Activated CD4-positive, alpha-beta T cell treated with anti-CD3 and anti-CD28 coated beads, Interleukin-2, amount 10 ng/mL, durations not matched to agents 7 days and 5 days (primary cell): ENCODE measurements at places on chromosomes 3 and 15. TPM values are rescaled to one million over a fixed set of nuclear protein-coding genes. Genes with fewer than 3 reads are reported as not detected.

Gene UACA
- 4.1 TPM for total RNA-seq

GRCh38 chr15:85706779-85707518 lies 87.8 kb downstream of the KLHL25 start:
- peaks cover 62% of the 10 kb centered on the region for H3K36me3 ChIP-seq

DNA sequence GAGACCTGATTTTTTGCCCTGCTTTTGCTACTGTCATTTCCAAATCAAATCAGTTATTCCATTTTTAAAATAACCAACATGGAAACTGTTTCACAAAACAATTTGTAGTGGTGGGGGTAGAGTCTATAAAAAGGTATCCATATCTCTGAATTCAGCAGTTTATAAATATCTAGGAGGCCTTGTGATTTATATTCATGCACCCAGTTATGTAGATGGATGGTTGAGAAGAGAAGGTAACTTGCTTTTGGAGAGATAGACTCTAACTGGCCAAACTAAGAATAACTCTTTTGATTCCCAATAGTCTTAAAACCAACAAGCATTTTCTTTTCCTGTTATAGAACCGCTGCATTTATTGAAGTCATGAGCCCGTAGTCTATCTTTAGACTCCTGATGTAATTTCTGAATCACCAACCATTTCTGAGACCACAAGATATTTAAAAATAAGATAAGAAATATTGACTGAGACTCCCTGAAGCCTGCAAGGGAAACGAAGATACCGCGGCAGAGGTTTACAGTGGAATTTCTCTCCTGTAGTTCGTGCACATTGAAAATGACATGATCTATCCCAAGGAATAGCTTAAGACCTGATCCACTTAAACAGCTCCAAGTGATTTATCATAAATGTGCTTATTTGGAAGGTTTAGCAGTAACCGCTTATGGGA lies 68.5 kb downstream of the SAMMSON start:
- H3K27me3 ChIP-seq: peaks cover 14% of the 10 kb centered on the region
- H3K4me1 ChIP-seq: no peaks in the 10 kb centered on the region
- no peak overlapping the region for H3K4me3 ChIP-seq
- no peaks in the 10 kb centered on the region for H3K36me3 ChIP-seq

Gene CCR3
- not detected for total RNA-seq

GRCh38 chr15:22231603-22232002 lies 151.3 kb downstream of the OR4M2 start:
- H3K4me3 ChIP-seq: no peak overlapping the region
- H3K27me3 ChIP-seq: peaks cover 13% of the 10 kb centered on the region
- no peaks in the 10 kb centered on the region for H3K36me3 ChIP-seq
- H3K4me1 ChIP-seq: no peaks in the 10 kb centered on the region

DNA sequence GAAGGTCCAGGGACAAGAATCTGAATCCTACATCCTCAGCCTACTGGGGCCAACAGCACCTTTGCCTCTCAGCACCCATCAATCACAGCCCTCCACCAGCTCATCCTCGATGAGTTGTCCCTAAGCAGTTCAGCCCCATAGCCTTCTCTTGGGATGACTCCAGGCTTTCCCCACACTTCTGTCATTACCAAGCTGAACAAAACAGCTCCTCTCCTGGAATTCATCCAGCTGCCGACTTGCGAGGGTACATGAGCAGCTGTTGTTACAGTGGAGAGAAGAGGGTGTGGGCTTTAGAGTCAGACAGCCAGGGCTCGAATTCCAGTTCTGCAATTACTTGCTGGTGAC lies 69.0 kb upstream of the THBS1 start:
- no peak overlapping the region for H3K4me3 ChIP-seq
- DNase-seq: no peak
- no peaks in the 10 kb centered on the region for H3K4me1 ChIP-seq
- H3K36me3 ChIP-seq: no peaks in the 10 kb centered on the region

DNA sequence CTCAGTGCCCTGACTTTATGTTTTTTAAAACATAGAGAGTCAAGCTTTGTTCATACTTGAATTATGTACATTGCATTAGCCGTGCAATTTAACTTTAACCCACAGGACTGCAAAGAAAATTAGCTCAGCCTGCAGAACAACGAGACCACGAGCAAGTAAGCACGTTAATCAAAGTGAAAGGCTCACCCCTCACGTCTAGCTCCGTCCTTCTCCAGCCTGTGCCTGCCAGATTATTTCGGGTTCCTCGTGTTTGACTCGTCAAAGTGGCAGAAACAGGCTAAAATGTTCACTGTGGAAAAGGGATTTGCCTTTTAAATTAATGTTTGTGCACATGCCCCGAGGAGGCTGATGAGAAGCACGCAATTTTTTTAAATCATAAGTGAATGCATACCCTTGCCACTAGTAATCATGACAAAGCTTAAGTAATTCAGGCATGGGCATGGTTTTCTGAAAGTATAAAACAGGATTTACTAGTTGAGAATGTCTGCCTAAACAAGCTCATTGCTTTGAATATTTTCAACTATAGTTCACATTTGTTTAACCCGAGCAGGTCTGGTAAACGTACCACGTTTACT lies 15.3 kb downstream of the ZBTB38 start:
- no peak overlapping the region for H3K4me3 ChIP-seq
- peaks cover 12% of the 10 kb centered on the region for H3K27me3 ChIP-seq
- no peaks in the 10 kb centered on the region for H3K36me3 ChIP-seq
- H3K4me1 ChIP-seq: peaks cover 8% of the 10 kb centered on the region
- DNase-seq: no peak

Gene SLC12A1
- not detected for total RNA-seq

DNA sequence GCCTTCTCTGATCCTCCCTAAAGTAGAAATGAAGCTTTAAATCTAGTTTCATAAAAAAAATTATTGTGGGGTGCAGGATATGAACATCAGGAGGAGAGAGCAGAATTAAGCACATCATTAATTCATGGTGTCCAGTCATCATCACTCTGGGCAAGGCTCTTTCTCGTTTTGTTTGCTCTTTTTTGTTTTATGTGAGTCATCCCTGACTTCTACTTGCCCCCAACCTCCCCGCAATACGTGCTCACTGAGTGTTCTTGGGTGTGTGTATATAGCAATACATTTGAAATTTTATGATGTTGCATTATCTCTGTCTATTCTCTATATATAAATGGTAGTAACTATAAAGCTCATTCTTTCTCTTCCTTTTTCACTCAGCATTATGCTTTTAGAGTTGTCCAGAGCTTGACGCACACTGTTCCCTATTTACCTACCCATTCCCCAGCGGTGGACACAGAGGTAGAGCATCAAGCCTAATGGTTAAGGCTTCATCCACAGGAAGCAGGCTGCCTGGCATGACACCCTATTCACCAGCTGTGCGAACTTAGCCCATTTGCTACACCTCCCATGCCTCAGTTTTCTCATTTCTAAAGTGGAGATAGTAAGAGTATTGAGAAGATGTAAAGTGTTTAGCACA lies 72.3 kb downstream of the CD200R1L start:
- no peaks in the 10 kb centered on the region for H3K36me3 ChIP-seq
- no peak overlapping the region for H3K4me3 ChIP-seq

DNA sequence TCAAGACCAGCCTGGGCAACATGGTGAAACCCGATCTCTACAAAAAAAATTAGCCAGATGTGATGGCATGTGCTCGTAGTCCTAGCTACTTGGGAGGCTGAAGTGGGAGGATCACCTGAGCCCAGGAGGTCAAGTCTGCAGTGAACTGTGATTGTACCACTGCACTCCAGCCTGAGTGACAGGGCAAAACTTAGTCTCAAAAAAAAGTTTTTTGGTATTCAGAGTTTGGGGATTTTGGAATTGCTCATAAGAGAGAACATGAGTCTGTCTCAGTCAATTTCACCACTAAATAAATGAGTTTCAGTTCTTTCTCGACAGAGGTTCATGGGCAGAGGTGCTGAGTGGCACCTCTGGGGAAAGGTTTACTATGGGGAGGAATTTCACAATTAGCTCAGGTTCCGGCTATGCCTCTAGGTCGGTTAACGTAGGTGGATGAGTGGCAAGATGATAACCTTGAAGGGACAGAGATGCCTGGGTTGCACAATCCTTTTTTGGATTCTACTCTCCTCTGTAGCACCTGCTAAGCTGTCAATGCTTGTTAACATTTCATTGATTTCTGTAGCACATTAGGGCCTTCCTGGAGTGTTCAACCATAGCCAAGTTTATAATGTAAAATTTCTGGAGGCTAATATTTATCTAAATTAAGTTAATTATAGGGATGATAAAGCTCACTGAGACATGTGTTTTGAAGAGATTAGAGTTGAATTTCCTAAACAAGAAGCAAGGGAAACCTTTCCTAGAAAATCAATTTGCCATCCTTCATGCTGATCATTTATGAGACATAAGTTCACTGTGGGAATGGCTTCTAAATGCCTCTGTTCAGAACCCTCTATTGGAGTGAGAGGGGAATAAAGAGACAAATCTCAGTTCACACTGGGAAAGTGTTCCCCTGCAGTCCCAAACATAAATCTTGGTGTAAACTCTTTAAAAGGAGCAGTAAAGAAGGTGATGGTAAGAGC lies 37.4 kb upstream of the DCP1A start:
- H3K27me3 ChIP-seq: peaks cover 34% of the 10 kb centered on the region
- no peak for DNase-seq
- H3K4me3 ChIP-seq: no peak overlapping the region
- no peaks in the 10 kb centered on the region for H3K4me1 ChIP-seq
- no peak overlapping the region for H3K27ac ChIP-seq

Gene FANCI
- 203 TPM for total RNA-seq

Gene SPTSSB
- not detected for total RNA-seq

- no peak overlapping the region for H3K4me3 ChIP-seq
- no peak overlapping the region for H3K27ac ChIP-seq
- no peak for DNase-seq
- peaks cover 3% of the 10 kb centered on the region for H3K36me3 ChIP-seq
- H3K27me3 ChIP-seq: no peaks in the 10 kb centered on the region
- H3K4me1 ChIP-seq: no peaks in the 10 kb centered on the region
Observed at GRCh38 chr3:81742581-81742980, 18.9 kb downstream of the GBE1 start.

- H3K36me3 ChIP-seq: no peaks in the 10 kb centered on the region
- H3K27me3 ChIP-seq: peaks cover 14% of the 10 kb centered on the region
- no peak overlapping the region for H3K27ac ChIP-seq
Observed at GRCh38 chr15:92570391-92570790, 85.2 kb downstream of the FAM174B start.

Gene CFAP91
- not detected for total RNA-seq

Gene TRIM71
- total RNA-seq: not detected

- no peak for DNase-seq
- peaks cover 17% of the 10 kb centered on the region for H3K4me1 ChIP-seq
- no peak overlapping the region for H3K27ac ChIP-seq
- peaks cover 2% of the 10 kb centered on the region for H3K36me3 ChIP-seq
- H3K4me3 ChIP-seq: no peak overlapping the region
- peaks cover 20% of the 10 kb centered on the region for H3K27me3 ChIP-seq
Observed at GRCh38 chr15:82847703-82848102, 38.3 kb downstream of the WHAMM start.

- H3K36me3 ChIP-seq: peaks cover 2% of the 10 kb centered on the region
- no peak overlapping the region for H3K27ac ChIP-seq
- H3K4me3 ChIP-seq: no peak overlapping the region
Observed at GRCh38 chr3:11434563-11435096, 162.4 kb downstream of the ATG7 start.

DNA sequence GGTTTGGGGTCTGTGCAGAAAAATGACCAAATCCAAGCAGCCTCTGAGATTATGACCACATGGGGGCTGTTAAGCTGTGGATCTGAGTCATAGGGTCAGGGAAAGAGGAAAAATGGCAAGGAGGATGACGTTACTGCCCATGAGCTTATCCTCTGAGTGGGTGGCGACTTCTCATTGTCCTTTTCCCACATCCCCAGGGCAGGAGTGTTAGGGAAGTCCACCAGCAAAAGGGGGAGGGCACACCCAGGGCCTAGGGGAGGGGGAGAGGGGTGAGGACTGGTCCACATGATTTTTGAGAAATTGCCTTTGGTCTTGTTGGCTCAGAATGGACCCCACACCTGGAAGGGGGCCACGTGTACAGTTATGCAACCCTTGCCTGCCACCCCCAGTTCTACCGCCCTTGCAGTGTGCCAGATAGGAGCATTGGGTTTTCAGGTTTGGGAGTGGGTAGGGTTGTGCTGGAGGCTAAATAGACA lies 2.6 kb downstream of the CD276 start:
- no peaks in the 10 kb centered on the region for H3K36me3 ChIP-seq
- peaks cover 3% of the 10 kb centered on the region for H3K4me1 ChIP-seq
- H3K4me3 ChIP-seq: no peak overlapping the region
- H3K27me3 ChIP-seq: peaks cover 54% of the 10 kb centered on the region
- no peak overlapping the region for H3K27ac ChIP-seq

- H3K4me3 ChIP-seq: no peak overlapping the region
- peaks cover under 1% of the 10 kb centered on the region for H3K27me3 ChIP-seq
- no peaks in the 10 kb centered on the region for H3K4me1 ChIP-seq
- H3K36me3 ChIP-seq: no peaks in the 10 kb centered on the region
- no peak overlapping the region for H3K27ac ChIP-seq
Observed at GRCh38 chr3:155323063-155323666, 29.7 kb upstream of the STRIT1 start.

Gene ABI3BP
- total RNA-seq: not detected

DNA sequence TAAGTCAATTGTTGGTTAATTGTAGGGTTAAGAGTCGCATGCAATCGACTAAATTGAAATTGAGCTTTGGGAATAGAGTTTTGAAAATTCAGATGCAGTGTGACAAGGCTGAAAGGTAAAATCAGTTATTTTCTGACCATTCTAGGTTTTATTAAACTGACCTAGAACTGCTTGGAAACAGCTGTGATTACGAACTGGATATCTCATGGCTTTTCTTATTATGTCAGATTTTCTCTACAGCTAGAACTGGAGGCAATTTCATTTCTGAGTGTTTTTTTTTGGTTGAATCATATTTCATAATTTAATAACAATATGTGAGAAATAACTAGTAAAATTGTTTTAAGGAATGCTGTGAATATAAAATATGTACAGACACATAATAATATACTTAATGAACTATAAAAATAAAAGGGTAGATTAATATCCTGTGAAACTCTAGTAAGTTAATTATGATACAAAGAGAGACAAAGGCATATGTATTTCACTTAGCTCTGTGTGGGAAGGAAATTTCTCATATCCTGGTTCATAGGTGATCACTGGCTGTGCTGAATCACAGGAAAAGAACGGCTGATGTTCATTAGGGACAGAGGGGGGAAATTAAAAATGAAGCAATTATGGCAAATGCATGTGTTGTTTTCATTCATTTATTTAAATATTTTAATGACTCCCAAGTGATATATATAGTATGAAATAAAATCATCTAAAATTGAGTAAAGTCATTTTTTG lies 403.2 kb downstream of the ZIC1 start:
- H3K4me1 ChIP-seq: no peaks in the 10 kb centered on the region
- no peak overlapping the region for H3K4me3 ChIP-seq
- H3K36me3 ChIP-seq: no peaks in the 10 kb centered on the region
- H3K27me3 ChIP-seq: no peaks in the 10 kb centered on the region
- no peak for DNase-seq
- H3K27ac ChIP-seq: no peak overlapping the region

- H3K27me3 ChIP-seq: no peaks in the 10 kb centered on the region
- H3K27ac ChIP-seq: no peak overlapping the region
- H3K36me3 ChIP-seq: peaks cover 18% of the 10 kb centered on the region
- no peak overlapping the region for H3K4me3 ChIP-seq
- DNase-seq: no peak
Observed at GRCh38 chr3:184296616-184297015, 2.4 kb upstream of the PSMD2 start.
